ENCODE measurements at places on chromosomes 4 and X.
A peak's percentile ranks its signal among the peaks of the same experiment; 100 is the strongest.

- no peak for DNase-seq
Measured at GRCh38 chr4:47669946-47670345, 167.9 kb downstream of the CORIN start.

- DNase-seq, result no peak
Measured at GRCh38 chrX:154809939-154810665, 4.8 kb upstream of the MPP1 start.

GRCh38 chr4:114281164-114281960 is 301.9 kb upstream of the ARSJ start:
- no peak for DNase-seq

- DNase-seq, result no peak
Measured at GRCh38 chr4:30950737-30951136, 230.6 kb downstream of the PCDH7 start.

DNA sequence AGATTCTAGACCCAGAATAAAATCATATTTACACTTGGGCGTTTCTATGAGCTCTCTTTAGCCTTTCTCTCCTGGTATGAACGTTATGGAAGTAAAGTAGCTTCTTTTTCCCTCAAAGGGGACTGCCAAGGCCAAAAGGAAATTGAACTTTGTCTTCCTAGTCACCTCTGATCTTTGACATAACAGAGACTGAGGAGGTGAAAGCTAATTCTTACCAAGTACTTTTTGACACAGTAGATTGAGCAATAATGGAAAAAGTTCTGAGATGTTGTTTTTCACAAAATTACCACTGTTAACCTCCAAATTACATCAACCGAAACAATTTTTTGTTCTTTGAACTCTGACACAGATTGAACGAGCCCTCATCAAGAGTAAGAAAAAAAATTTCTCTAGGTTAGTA is 318.4 kb downstream of the TEX13A start:
- no peak for DNase-seq

DNA sequence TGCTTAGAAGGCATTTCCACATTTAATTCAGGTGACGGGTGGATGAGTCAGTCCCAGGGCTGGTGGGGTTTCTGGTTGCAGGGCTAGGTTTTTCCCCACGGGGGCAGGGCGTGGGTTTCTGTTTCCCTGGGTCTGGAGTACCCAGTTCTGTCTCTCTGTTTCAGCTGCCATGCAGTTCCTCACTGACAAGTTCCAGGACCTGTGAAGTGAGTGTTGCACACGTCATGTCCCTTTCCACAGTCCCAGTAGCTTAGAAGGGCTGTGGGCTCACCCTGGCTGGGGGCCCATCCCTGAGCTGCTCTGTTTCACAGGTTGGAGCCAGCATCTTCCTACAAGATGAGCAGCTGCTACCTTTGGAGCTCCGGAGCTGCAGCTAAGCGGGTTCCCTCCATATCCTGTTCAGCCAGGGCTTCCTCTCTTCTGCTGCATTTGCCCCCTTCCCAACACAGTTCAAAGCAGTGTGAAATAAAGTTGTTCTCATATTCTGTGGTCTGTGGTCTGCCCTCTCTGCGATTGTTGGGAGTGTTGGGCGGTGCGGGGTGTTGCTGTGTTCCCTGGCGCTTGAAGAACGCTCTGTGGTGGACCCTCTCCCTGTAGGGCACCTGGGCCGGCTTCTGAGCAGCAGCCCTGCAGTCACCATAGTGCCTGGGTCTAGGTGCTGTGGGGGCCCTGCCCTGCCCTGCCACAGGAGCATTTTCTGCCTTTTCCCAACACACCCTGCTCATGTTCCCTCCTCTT is 3.9 kb downstream of the LOC101059915 start:
- no peak for DNase-seq

DNA sequence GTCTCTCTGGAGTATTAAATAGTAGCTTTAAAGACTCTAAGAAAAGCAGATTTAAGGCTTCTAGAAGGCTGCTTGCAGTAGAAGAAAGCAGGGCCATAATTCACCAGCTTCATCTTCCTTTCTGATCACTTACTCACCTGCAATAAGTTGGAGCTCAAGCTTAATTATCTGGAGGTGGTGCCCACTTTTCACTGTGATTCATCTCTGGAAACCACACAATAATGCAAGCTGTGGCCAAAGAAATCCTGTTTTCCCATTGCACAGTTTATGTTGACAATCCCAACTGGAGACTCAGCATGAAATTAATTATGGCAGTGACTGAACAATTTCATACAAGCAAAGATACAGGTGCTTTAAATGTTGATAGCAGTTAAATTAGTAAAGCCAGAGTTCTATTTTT is 14.7 kb downstream of the CWH43 start:
- no peak for DNase-seq

DNA sequence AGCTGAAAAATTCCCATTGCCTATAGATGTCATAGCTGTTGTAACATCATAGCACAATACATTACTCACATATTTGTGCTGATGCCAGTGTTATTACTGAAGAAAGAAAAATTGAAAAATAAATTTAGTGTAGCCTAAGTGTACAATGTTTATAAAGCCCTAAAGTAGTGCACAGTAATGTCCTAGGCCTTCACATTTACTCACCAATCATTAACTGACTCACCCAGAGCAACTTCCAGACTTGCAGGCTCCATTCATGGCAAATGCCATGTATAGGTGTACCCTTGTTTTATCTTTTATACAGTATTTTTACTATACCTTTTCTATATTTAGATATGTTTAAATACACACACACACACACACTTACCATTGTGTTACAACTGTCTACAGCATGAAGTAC is 265.4 kb upstream of the MAGEB18 start:
- DNase-seq, result no peak

DNA sequence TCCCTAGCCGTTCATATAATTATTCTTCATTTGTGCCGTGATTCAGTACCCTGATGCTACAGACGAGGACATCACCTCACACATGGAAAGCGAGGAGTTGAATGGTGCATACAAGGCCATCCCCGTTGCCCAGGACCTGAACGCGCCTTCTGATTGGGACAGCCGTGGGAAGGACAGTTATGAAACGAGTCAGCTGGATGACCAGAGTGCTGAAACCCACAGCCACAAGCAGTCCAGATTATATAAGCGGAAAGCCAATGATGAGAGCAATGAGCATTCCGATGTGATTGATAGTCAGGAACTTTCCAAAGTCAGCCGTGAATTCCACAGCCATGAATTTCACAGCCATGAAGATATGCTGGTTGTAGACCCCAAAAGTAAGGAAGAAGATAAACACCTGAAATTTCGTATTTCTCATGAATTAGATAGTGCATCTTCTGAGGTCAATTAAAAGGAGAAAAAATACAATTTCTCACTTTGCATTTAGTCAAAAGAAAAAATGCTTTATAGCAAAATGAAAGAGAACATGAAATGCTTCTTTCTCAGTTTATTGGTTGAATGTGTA is 7.0 kb downstream of the SPP1 start:
- DNase-seq, result no peak

- no peak for DNase-seq
Measured at GRCh38 chr4:140743194-140743931, 12.8 kb downstream of the TBC1D9 start.

GRCh38 chr4:79497001-79497400 is 89.0 kb upstream of the GK2 start:
- DNase-seq, result no peak

DNA sequence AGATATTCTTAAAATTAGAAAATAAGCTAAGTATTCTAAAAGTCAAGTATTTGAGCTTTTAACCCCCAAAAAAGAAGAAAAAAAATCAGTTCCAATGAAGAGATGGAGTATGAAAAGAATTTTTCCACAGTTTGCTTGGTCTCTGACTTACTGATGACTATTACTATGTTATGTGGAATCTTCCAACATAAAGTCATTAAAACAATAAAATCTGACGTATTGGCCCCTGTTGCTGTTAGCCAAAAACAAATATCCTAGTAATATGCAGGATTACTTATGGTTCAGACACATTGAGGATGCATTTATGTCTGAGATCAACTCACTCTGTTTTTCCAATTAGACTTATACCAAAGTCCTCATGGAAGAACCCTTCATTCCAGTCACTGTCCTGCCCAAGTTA is 517.2 kb upstream of the ADGRL3 start:
- no peak for DNase-seq

GRCh38 chr4:20623939-20624338 is 76.3 kb upstream of the PACRGL start:
- DNase-seq, result no peak

- no peak for DNase-seq
Measured at GRCh38 chr4:180578175-180578574, 1665.0 kb upstream of the TENM3 start.

GRCh38 chrX:131795442-131796229 is 227.5 kb upstream of the STK26 start:
- no peak for DNase-seq

DNA sequence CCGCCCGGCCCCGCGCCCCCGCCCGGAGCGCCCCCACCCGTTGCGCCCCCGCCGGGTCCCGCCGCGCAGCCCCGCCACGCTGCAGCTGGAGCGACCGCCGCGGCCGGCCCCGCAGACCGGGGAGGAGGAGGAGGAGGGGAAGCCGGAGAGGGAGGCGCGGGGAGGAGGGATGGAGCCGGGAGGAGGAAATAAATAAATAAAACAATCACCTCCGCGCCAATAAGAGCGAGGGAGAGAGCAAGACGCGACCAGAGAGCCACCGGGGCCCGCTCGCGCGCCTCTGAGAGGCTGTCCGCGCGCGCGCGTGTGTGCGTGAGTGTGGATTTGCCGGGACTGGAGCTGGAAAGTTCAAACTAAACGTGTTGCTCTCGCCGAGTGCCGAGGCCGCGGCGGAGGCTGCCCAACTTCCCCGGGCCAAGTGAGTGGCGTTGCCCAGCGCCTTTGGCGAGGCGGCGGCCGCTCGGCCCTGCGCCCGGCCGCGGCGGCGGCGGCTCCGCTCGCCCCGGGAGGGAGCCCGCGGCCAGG is 2184.4 kb upstream of the TENM3 start:
- no peak for DNase-seq

DNA sequence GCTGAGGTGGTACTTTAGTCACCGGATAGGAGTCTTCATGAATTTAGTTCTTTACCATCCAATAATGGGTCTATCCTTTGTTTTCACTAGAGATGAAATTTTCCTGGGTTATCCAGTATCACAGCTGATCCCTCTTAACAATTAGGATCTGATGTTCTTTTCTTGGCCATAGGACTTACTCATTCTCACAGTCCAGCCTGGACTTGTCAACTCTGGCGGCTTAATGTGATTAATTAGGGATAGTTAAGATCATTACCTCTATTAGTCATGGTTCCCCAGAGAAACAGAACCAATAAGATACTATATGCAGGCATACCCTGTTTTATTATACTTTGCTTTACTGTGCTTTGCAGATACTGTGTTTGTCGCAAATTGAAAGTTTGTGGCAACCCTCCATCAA is 272.7 kb upstream of the FAT4 start:
- DNase-seq, result no peak

- peak; percentile 4 for DNase-seq
Measured at GRCh38 chr4:10164877-10165283, 48.3 kb upstream of the WDR1 start.

DNA sequence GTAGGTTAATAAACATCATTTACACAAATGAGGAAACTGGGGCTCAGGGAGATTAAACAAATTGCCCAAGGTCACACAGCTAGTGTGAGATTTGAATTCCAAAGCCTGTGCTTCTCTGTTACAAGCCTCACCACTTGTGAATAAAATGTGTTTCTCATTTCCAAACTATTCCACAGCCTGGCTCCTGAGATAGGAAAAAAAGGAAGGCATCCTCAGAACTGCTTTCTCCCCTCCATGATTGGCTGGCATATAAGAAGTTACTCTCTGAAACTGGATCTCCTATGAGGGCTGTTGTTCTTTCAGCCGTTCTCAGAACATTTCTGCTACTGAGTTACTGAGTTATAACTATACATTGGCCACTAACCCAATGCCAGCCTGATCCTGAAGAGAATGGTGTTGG is 237.9 kb downstream of the MAML3 start:
- no peak for DNase-seq

- DNase-seq, result no peak
Measured at GRCh38 chr4:140648716-140649308, 80.1 kb upstream of the UCP1 start.

DNA sequence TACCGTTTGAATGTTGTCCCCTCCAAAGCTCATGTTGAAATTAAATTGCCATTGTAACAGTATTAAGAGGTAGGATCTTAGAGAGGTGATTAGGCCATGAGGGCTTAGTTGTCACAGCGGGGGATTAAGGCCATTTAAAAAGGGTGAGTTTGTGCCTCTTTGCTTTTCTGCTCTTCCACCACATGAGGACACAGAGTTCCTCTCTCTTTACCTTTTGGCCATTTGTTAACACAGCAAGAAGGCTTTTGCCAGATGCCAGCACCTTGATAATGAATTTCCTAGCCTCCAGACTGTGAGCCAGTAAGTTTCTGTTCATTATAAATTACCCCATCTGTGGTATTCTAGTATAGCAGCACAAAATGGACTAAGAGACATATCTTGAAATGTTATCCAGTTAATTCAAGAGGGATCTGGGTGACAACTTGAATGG is 7.8 kb upstream of the HERC3 start:
- no peak for DNase-seq

DNA sequence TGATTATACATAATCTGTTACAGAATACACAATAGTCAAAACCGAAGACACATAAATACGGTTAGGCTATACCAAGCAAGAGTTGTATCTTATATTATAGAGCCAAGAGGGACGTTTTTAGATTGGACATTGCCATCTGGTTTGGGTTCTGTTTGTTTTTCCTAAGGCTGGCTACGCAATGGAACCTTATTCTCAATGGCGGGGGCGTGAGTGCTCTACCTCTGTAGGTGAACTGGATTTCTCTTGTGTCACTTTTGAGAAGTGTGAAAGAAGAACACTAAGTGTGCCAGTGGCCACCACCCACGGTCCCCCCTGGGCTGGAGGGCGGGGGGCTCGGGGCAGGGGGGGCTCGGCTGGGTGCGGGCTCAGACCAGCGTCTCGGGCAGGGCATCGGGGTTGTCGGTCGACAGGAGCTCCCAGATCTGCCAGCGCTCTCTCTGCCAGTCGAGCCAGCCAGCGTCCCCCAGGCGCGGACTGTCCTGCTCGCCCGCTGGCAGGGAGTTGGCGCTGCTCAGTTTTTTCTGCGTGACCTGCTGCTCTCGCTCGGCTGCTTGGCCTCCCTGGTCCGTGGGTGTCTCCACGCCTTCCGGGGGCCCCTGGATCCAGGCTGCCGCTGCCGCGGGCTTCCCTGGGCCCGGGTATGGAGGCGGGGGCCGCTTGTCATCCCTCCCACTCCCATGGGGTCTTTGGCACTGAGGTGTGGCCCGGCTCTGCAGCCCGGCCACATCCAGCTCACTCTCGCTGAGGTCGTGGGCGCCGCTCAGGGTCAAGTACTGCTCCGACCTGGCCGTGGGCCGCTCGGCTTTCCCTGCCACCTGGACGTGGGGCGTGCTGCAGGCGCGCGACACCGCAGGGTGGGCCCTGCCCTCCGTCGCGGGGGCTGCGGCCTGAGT is 27.6 kb downstream of the HCCS start:
- DNase-seq, result no peak

- no peak for DNase-seq
Measured at GRCh38 chr4:112523008-112523721, 7.2 kb upstream of the NEUROG2 start.

- no peak for DNase-seq
Measured at GRCh38 chr4:142743121-142743825, 102.8 kb downstream of the INPP4B start.

Data from GF-D8 (cell line).